ENCODE measurements at places on chromosomes 16 and 17. TPM values are rescaled to one million over a fixed set of nuclear protein-coding genes. Genes with fewer than 3 reads are reported as not detected.
A peak's percentile ranks its signal among the peaks of the same experiment; 100 is the strongest.

Gene SPN
- 0.84 TPM for total RNA-seq

Gene ALOX15
- total RNA-seq = not detected

- H3K27me3 ChIP-seq = no peaks in the 10 kb centered on the region
- no peaks in the 10 kb centered on the region for H3K36me3 ChIP-seq
- peaks cover 22% of the 10 kb centered on the region for H3K4me1 ChIP-seq
- H3K4me3 ChIP-seq = no peak overlapping the region
- H3K27ac ChIP-seq = no peak overlapping the region
These were observed 2.6 kb downstream of the TK2 start for GRCh38 chr16:66547101-66547989.

GRCh38 chr16:81080233-81080632 lies 3.2 kb upstream of the C16orf46 start:
- H3K36me3 ChIP-seq = no peaks in the 10 kb centered on the region
- no peaks in the 10 kb centered on the region for H3K27me3 ChIP-seq
- peaks cover 7% of the 10 kb centered on the region for H3K4me1 ChIP-seq
- H3K27ac ChIP-seq = no peak overlapping the region
- DNase-seq = no peak
- H3K4me3 ChIP-seq = no peak overlapping the region

DNA sequence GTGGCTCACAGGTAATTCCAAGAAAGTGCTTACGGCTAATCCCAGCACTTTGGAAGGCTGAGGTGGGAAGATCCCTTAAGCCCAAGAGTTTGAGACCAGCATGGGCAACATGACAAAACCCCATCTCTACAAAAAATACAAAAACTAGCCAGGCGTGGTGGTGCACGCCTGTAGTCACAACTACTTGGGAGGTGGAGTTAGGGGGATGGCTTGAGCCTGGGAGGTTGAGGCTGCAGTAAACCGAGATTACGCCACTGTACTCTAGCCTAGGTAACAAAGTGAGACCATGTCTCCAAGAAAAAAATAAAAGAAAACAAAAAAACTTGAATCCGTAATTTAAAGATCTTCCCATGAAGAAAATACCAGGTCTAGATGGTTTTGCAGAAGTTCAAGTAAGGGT lies 5.0 kb downstream of the ICAM2 start:
- no peaks in the 10 kb centered on the region for H3K36me3 ChIP-seq
- no peak for DNase-seq
- H3K4me1 ChIP-seq = no peaks in the 10 kb centered on the region

DNA sequence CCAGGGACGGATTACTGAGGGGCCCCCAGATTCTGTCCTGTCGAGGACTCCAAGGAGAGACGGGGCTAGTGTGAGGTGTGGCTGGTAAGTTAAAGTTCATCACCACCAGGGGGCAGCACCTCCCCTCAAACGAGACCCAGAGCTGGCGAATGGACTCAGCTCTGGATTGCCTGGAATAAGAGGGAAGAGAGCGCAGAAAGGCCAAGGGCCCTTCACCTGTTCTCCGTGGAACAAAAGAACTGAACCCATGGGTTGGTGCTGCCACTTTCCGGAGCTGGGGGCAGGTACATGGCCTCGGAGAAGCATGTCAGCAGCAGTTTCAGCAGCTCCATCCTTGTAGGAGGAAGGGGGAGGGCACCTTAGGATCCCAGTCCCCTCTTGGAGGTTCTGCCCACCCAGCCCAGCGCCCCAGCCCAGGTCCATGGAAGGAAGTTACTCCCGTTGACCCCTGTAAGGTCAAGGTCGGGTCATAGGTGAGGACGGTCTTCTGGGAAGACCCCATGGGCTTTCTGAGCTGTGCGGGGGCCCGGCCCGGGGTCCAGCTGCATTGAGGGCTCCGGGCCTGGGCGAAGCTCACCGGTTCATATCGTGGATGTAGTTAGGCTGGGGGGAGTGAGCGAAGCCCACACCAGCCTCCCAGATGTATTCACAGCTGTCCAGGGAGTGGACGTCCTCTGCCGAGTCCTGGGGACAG lies 10.8 kb downstream of the HID1 start:
- no peak overlapping the region for H3K27ac ChIP-seq
- H3K4me3 ChIP-seq = no peak overlapping the region
- H3K4me1 ChIP-seq = no peaks in the 10 kb centered on the region
- peak; percentile 71 for DNase-seq
- H3K36me3 ChIP-seq = no peaks in the 10 kb centered on the region

- H3K27ac ChIP-seq = no peak overlapping the region
- no peak overlapping the region for H3K4me3 ChIP-seq
- H3K36me3 ChIP-seq = no peaks in the 10 kb centered on the region
- no peaks in the 10 kb centered on the region for H3K27me3 ChIP-seq
- no peak for DNase-seq
These were observed 41.8 kb upstream of the SLC38A10 start for GRCh38 chr17:81336930-81337325.
